Stimulated activated CD4-positive, alpha-beta T cell treated with anti-CD3 and anti-CD28 coated beads, Interleukin-12 subunit alpha, Interleukin-12 subunit beta, amount 100 ng/mL, for 4 hours (primary cell): ENCODE measurements at places on chromosomes 13 and 19.

DNA sequence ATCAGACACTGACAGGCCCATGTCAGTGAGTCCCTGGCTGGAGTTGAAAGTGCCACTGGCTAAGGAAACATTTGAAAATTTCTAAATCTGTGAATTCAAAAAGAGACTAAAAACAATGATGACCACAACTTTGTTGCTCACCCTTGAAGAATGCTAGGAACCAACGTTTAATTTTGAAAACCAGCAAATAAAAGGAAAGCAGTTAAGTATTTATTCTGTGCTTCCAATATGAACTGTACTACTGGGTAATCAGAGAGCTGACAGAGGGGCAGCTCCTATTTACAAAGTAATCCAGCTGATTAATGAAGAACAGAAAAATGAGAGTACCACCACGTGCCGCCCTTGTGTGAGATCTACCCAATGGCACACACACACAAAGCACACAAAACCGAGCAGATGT, 44.7 kb upstream of the LATS2 start:
- DNase-seq = no peak

- DNase-seq = no peak
These were observed 486.4 kb upstream of the PCDH20 start for GRCh38 chr13:61901946-61902541.

DNA sequence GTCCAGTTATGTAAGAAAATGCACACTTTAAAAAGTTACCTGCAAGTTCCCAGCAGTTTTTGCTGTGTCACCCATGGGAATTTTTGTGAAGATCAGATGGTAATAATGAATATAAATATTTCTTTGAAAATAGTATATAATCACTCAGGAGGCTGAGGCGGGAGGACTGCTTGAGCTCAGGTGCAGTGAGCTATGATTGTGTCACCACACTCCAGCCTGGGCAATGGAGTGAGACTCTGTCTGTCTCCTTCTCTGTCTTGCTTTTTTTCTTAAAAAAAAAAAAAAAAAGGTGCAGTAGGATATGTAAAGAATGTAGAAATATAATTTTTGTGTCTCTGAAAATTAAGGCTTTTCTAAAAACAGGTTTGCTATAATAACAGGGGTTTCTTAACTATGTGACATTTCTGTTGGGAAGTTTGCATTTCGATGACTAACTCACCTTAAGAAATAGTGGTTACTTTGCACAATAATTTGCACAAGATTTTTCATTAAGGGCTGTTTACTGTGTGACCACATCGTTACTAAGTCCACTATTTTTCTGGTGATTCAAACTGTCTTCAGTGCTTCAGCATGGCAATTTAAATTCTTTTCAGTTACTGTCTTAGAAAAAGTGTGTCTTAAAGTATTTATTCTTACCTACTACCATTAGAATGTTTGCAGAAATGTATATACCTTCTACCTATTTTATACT, 37.3 kb downstream of the DNAJC3 start:
- no peak for DNase-seq

DNA sequence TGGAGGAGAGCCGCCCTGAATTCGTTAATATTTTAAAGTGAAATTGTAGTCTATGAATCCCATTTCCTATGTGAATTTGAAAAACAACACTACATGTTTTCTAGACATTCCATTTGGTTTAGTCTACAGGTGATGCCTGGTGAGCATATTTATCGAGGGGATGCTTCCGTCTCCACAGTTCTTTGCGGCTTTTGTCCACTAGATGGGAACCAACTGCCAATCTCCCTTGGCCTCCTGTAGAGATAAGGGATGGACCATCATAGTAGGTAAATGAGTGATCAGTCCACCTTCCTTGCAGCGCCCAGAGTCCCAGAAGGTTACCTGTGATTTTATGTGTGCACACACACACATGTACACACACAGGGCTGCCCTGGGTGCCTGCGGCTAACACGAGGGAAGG, 289.8 kb upstream of the SOX21 start:
- no peak for DNase-seq

- DNase-seq = peak; percentile 66
These were observed 6.8 kb downstream of the ANO8 start for GRCh38 chr19:17327654-17328516.

DNA sequence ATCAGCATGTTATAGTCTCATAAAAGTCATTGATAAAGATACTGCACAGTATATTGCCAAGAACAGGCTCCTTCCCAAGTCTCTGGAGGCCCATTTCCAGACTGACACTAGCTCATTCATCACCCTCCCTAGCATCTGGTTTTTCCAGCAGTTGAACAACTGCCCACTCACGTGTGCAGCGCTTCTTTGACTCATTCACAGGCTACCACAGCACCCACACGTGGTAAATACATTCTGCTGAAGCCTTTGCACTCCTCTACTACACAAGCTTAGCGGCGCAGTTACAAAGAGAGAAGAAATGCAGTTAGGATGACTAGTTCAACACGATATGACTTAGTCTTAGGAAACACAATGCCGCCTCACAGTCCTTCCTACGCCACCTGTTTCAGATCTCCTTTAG, 87.7 kb downstream of the DOCK9 start:
- DNase-seq = peak; percentile 15

DNA sequence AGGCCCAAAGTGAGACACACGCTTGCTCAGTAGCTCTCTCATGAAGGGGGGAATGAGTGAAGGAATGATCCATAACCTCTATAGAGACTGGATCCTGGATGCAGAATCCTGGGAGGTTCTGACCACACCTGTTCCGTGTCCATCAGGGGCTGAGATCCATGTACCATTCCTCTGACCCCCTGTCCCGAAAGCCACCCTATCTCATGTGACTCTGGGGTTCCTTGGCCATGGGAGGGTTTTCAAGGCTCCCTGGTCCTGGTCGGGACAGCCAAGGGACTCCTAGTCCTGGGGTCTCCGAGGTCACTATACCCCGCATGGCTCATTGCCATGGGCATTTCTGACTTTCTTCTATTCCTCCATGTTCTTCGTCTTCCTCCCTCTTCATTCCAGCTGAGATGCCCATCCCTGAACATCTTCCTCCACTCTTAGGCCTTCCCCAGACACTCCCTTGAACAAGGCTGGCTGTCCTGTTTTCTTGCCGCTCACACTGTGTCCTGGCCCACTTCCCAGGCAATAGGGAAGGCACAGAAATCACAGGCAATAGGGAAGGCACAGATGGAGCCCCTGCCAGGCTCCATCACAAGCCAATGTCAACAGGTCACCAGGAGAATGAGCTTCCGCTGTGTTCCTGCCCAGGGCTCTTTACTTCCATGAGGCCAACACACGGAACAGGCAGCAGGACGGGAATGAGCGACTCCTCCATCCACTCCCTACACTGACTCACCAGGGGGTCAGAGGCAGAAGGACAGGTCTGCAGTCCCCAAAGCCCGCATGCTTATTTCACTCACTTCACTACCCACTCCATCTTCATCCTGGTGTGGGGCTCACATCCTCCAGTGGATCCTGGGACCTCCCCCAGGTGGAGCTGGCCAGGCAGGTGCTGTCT, 3.2 kb downstream of the CEACAM5 start:
- no peak for DNase-seq

- no peak for DNase-seq
These were observed 61.1 kb downstream of the ZNF431 start for GRCh38 chr19:21202865-21203494.

DNA sequence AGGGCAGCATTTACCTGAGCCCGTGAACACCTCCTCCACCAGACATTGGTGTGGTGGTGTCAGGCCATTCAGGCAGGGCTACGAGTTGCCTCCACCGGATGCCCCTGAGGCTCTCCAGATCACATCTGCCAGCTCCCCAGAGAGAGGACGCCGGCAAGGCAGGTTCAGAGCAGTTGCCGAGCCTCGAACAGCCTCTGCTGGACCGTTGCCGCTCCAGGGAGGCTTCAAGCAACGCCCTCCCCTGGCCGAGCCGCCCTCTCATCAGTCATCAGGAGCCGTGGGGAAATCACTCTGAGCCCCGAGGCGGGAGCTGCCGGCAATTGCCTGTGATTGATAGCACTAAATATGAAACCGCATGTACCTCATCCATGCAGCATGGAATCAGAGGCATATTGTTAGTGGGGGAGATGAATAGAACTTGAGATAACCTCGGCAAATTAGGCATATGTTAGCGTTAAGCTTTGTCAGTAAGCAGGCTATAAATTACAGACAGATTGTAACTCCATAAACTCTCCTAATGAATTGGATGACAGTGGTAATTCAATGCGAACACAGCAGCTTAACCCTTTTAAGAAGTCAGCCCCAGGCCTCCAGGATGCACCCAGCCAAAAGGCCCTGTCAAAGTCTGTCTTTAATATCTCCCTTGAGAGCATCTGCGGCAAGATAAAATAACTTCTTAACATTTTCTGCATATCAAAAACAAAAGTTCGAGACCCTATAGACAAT, 29.8 kb upstream of the SPACA7 start:
- no peak for DNase-seq

DNA sequence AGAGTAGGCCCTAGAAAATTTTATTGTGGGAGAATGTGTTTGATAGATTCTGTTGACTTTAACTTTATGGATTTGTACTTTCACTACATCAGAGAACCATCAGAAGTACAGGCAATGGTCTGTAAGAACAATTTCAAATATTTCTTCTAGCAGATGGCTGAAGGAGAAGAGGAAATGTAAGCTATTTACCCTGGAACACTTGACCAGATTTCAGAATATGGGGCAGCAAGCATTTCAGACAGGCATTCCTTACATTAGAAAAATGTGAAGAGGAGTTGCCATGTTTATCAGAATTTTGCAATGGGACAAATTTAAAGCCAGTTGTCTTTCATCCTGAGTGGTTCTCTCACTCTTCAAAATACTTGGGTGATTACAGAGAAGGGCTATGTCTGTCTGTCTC, 7.5 kb downstream of the FRY start:
- DNase-seq = no peak
